Osteoblast (primary cell): ENCODE measurements at places on chromosomes 7 and 10. TPM values are rescaled to one million over a fixed set of nuclear protein-coding genes. Genes with fewer than 3 reads are reported as not detected.

Gene SLC26A4
- total RNA-seq, result 0.36 and 0.59 TPM in 2 replicates

Gene C7orf57
- total RNA-seq, result under 0.01 TPM in 2 replicates

Gene OR2A12
- total RNA-seq, result not detected in 2 replicates

Gene IDI2
- total RNA-seq, result not detected in 2 replicates

Gene AFAP1L2
- total RNA-seq, result 0.36 TPM in 1 of 2 replicates, not detected in the other

Gene PDE6C
- not detected in 2 replicates for total RNA-seq

Gene FBXO24
- under 0.01 and 0.36 TPM in 2 replicates for total RNA-seq

Gene GBX1
- total RNA-seq, result not detected in 2 replicates

Gene MSMB
- total RNA-seq, result not detected in 2 replicates

Gene TSPAN12
- total RNA-seq, result 0.59 and 1.8 TPM in 2 replicates

Gene BET1
- total RNA-seq, result 20.6 and 22.4 TPM in 2 replicates

Gene CCDC172
- total RNA-seq, result not detected in 2 replicates

Gene EIF5AL1
- total RNA-seq, result 0.72 and 0.88 TPM in 2 replicates

Gene GPR37
- under 0.01 and 0.29 TPM in 2 replicates for total RNA-seq

Gene PRKAR2B
- total RNA-seq, result 2.4 and 2.5 TPM in 2 replicates

Gene OR6V1
- not detected in 2 replicates for total RNA-seq

Gene STAG3
- total RNA-seq, result 0.59 and 1.4 TPM in 2 replicates

Gene NCAPG2
- total RNA-seq, result 8.0 TPM in 2 replicates

Gene SLC29A4
- total RNA-seq, result 0.88 and 1.1 TPM in 2 replicates

Gene ADO
- total RNA-seq, result 28.0 and 29.3 TPM in 2 replicates

Gene PIK3CG
- total RNA-seq, result not detected in 2 replicates

Gene CACNB2
- under 0.01 and 0.88 TPM in 2 replicates for total RNA-seq

Gene DOCK4
- 31.5 and 31.8 TPM in 2 replicates for total RNA-seq

Gene UROS
- total RNA-seq, result 90.5 and 105 TPM in 2 replicates

Gene FRMPD2
- total RNA-seq, result 0.59 TPM in 1 of 2 replicates, not detected in the other

Gene PRTFDC1
- 5.1 and 5.3 TPM in 2 replicates for total RNA-seq
